ENCODE measurements at places on chromosomes 7 and 10.

GRCh38 chr7:86130268-86130667 is 513.4 kb upstream of the GRM3 start:
- DNase-seq: no peak

GRCh38 chr10:31090894-31091607 is 59.4 kb upstream of the ZNF438 start:
- no peak for DNase-seq

GRCh38 chr10:68900427-68901104 is 549 bp upstream of the DDX50 start:
- DNase-seq: peak; percentile 48

GRCh38 chr10:12690525-12691126 is 310.9 kb downstream of the CCDC3 start:
- no peak for DNase-seq

- peak; percentile 92 for DNase-seq
Measured at GRCh38 chr7:25028370-25029021, 48.5 kb upstream of the OSBPL3 start.

- DNase-seq: no peak
Measured at GRCh38 chr7:88586219-88586618, 173.3 kb upstream of the ZNF804B start.

DNA sequence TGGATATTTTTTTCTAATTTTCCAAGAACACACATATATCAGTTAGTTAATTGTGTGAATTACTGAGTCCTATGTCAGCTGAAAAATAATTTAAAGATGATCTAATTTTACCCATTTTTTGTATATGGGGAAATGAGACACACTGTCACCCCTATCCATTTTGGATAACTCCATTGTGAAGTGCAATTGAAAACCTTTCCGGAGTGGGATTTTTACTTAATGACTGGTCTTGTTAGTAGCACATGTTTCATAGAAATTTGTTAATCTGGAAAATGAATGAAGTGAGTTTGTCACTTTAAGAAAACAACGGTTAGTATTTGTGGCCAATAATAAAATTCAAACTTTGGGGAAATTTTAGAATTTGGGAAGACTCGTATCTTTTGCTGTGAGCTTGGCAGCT is 2.0 kb downstream of the GARS1 start:
- no peak for DNase-seq

All from RWPE1 (cell line).